ENCODE measurements at places on chromosomes 16 and 17.

DNA sequence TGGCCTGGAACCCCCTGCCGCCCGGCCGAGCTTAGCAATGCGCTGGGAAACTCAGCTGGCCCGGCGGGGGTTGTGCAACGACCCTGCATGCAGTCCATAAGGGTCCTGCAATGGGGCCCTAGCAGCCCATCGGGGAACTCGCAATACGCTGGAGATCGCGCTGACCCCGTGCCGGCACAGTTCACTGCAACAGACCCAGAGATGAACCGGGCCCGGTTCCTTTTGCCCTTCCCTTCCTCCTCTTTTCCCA, 375 bp downstream of the SLC25A11 start:
- DNase-seq = no peak

DNA sequence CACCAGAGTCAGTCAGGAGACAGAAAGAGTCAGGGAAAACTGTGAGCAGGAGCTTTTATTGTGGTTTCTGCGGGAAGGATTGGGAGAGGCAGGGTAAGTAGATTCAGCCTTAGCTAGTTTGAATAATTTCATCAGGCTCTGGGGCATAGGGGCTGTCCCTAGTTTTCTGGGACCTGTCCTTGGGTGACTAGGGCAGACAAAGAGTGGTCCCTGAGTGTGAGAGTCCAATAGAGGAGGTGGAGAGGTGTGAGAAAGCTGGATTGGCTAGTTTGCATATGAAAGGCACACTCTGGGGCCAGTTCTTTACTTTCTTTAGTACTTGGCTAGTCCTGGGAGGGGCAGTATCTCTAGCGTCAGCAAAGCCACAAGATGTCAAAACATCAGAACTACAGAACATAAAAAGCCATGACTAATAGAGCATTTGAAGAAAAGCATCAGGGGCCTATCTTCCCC, 255.6 kb downstream of the HS3ST3A1 start:
- DNase-seq = peak; percentile 99

GRCh38 chr17:75693500-75694481, 26.7 kb downstream of the SAP30BP start:
- DNase-seq = peak; percentile 38

- DNase-seq = peak; percentile 60
Measured at GRCh38 chr17:58224315-58224714, 5.3 kb upstream of the MKS1 start.

DNA sequence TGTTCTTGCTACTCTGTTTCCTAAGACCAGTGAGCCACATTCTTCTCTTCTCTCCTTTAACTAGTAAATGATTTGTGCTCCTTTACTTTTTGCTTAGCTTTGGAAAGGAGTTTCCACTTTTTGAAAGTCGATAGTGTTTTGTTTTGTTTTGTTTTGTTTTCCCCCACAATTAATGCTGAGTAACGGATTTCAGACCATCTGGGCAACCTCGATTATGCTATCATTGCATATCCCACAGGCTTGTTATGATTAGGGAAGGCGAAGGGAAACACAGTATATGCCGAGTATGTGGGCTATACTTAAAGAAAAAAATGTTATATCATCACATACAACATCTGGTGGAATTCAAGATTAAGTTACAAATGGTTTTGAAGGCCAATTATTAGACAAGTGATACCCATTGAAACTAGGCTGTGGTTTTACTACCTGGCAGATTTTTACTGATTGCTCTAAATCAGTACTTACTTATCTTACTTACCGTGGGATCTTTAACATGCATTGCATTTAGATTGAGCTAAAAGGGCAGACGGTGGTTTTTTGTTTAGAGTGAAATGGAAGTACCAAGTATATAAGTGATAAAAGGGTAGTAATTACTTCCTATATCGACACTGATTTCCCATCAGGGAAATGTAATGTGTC, 361.3 kb upstream of the SOX9 start:
- no peak for DNase-seq

DNA sequence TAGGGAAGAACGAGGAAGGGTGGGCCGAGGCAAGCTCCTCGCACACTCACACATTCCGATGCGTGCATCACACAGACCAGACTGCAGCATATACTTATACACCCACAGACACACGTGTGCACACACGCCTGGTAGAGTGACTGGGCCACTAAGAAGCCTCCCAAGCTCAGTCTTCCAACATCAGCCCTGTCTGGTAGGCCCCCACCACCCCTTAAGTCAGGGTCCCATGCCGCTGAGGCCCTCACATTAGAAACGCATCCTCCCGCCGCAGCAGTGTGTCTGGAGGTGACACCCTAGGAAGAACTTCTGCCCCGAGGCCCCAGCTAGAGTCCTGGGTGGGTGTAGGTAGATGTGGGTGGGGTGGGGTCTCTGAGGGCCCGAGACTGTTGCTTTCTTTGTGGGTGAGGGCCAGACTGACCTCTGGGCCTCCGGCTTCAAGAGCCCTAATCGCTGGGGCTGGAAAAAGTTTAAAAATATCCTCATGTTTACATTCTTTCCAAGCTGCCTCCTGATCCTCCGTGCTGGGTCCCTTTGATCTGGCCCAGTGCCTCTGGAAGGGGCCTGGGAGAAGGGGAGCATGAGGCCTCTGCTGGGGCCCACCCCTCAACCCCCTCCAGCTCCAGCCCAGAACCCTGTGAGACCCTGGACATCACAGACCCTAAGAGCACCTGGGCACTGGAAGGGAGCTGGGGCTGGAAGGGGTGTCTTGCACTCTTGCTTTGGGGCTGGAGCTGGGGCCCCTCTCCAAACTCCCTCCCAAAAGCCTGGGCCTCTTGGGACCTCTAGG, 13.6 kb downstream of the CDH16 start:
- no peak for DNase-seq

DNA sequence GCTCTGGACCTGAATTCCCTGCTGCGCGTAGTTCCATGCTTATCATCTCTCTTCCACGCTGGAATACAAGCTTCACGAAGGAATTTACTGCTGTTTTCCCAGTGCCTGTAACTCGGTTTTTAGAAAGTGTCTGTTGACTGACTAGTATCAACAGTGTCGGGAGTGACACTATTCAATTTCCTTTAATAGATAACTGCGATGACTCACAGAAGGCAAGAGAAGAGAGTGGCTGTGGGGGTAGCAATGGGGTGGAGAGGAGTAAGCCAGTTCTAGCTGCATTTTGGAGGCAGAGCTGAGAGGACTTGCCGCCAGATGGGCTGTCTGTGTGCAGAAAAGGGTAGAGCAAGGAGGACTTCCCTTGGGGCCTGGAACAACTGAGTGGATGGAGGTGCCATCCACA, 25.2 kb downstream of the B4GALNT2 start:
- no peak for DNase-seq

DNA sequence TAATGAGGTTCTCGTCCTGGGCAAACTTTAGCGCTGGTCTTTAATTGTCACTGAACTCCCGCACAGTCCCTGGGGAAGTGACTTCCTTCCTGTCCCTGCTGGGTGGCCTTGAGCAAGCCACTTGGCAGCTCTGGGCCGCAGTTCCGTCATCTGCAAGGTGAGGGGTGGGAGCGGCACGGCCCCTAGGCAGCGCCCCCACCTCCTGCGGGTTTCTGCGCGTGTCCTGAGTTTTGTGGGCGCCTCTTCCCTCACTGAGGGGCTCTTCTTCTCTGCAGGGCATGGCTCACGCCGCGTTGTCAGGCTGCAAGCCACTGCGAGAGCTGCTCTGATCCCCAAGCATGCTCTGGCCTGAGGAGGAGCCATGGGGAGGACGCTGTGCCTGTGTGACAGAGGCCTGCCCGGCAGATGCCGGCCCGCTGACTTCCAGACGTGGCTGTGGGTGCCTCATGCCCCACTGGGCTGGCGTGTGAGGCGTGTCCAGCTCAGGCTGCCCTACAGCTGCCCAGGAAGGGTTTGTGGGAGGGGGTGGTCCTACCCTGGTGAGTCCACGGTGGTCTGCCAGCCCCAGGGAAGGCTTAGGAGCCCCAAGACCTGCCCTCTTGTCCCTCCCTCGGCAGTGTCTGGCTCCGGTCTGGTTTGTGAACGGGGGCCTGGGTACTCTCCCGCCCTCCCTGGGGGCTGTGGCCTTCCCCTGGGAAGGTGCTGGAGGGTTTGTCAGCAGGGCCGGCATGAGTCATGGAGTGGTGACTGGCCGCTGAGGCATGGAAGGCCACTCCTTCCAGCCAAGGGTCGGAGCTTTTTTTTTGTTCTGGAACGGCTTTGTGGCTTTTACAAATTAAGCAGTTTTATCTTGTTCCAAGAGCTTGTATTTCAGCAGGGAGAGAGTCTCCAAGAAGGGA, 182.0 kb downstream of the SEC14L1 start:
- peak; percentile 99 for DNase-seq
